ENCODE measurements at places on chromosomes 12 and 14. TPM values are rescaled to one million over a fixed set of nuclear protein-coding genes. Genes with fewer than 3 reads are reported as not detected.

GRCh38 chr14:22557846-22558220 is 31.2 kb downstream of the DAD1 start:
- no peak for DNase-seq

GRCh38 chr12:62371661-62372060 is 95.0 kb upstream of the MON2 start:
- no peak for DNase-seq

- peak; percentile 55 for DNase-seq
These were observed 29.0 kb upstream of the AMN start for GRCh38 chr14:102893452-102893851.

VPS33A gene
- 26.5 TPM for polyA plus RNA-seq

GRCh38 chr14:91229743-91230200 is 14.7 kb downstream of the GPR68 start:
- DNase-seq, result no peak

KRT74 gene
- polyA plus RNA-seq, result not detected

- no peak for DNase-seq
These were observed 7.8 kb downstream of the LRTM2 start for GRCh38 chr12:1827826-1828805.

GRCh38 chr12:110869026-110869425 is 22.2 kb downstream of the CCDC63 start:
- no peak for DNase-seq

PTPRO gene
- polyA plus RNA-seq, result not detected

- DNase-seq, result no peak
These were observed 32.3 kb downstream of the PROX2 start for GRCh38 chr14:74843653-74844052.
